Fibroblast of the conjunctiva (primary cell): ENCODE measurements at places on chromosomes 5 and 9.

- no peak for DNase-seq
These were observed 494.2 kb downstream of the ZNF608 start for GRCh38 chr5:124252191-124252638.

DNA sequence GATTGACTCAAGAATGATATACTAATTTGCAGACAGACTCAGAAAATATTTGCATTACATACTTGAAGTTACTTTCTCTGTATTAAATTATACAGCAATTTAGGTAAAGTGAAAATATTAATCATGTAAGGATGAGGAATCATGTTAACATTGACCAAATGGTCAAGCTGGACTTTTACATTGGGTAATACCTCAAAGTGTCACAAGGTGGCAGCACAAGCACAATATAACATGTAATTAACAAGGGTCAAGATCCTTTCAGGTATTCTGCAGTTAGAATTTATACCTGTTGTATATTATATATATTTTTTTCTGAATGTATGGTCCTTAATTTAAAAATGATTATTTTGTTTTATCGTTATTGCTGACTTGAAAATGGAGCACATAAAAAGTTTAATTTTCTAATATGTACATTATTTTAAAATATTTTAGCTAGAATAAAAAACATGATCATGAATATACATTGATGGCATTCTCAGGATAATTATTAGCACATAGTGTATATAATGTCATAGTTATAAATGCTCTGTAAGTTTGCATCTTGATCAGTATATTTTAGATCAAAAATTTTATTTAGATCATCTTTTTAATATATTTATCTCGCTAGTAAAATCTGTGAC, 8.6 kb downstream of the HAPLN1 start:
- DNase-seq = peak; percentile 10

GRCh38 chr5:96961053-96961452, 25.2 kb downstream of the LNPEP start:
- no peak for DNase-seq

- DNase-seq = no peak
These were observed 5.2 kb downstream of the RNF44 start for GRCh38 chr5:176531902-176532493.

- no peak for DNase-seq
These were observed 100.6 kb downstream of the GTF3C4 start for GRCh38 chr9:132770770-132771310.

GRCh38 chr5:35876454-35876853, 19.8 kb downstream of the IL7R start:
- no peak for DNase-seq

- no peak for DNase-seq
These were observed 77.0 kb upstream of the ZSWIM6 start for GRCh38 chr5:61254969-61255555.

- DNase-seq = no peak
These were observed 289.5 kb downstream of the DEPDC1B start for GRCh38 chr5:60410427-60410826.

DNA sequence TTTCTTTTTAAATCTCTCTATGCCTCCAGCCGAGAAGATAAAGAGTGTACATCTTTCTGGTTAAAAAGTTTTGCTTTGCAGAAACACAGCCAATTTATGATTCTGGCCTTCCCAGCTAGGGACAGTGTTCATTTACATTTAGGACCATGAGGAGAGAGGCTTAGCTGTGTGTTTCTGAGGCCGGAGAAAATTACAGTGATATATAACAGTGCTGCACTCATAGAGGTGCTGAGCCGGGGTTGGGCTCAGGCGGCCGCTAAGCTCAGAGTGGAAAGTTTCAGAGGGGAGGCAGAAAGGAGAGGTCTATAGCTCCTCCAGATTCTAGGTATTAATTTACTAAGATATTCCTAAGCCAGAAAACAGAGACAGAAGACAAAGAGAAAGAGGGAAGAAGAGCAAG, 37.0 kb upstream of the LCP2 start:
- DNase-seq = no peak

- no peak for DNase-seq
These were observed 77.1 kb downstream of the NTNG2 start for GRCh38 chr9:132238992-132239391.

- DNase-seq = no peak
These were observed 478.3 kb downstream of the PSAT1 start for GRCh38 chr9:78775211-78775610.

- no peak for DNase-seq
These were observed 256.9 kb downstream of the GLIS3 start for GRCh38 chr9:4042991-4043390.

DNA sequence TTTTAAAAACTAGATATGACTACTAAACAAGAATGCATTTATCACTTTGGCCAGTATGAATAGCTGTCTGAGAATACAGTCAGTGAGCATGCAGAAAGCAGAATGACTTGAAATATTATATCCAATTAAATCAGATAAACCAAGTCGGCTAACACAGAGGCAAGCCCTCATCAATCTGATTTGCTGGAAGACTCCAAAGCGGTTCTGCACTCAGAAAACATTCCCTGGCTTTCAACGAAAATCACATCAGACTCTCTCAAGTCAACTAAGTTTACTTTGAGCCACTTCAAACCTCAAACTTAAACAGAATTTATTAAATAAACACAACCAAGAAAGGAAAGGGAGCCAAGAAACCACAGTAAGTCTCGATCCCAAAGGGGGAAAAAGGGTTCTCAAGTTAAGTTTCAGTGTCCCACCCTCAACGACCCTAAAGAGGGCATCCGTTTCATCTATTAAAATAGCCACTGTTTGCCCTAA, 1.4 kb downstream of the MYO10 start:
- no peak for DNase-seq

GRCh38 chr5:107370396-107370968, 300.3 kb downstream of the EFNA5 start:
- no peak for DNase-seq

DNA sequence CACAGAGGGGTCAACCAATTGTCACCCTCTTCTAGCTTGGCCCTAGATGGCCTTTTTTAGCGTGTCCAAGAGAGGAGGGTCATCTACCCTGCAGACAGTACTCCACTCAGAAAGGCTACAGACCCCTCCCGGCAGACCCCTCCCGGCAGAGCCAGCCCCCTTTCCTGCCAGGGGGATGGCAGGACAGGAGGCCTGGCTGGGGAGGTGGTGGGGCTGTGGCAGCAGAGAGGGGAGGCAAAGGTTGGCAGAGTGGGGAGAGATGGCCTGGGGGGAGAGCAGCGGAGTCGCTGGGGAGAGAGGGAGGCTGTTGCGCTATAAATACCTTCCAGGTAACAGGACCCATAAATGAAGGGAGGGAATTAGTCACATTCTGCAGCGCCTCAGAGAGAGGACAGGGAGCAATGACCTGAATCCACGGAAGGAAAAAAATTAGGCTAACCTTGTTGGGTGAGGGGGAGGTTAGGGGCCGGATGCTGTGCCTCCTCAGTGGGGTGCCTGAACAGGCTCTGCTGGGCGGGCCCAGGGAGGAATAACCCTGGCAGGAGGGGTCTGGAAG, 32.9 kb upstream of the PSD2 start:
- DNase-seq = no peak

- DNase-seq = no peak
These were observed 22.6 kb downstream of the PTBP3 start for GRCh38 chr9:112310826-112311225.

DNA sequence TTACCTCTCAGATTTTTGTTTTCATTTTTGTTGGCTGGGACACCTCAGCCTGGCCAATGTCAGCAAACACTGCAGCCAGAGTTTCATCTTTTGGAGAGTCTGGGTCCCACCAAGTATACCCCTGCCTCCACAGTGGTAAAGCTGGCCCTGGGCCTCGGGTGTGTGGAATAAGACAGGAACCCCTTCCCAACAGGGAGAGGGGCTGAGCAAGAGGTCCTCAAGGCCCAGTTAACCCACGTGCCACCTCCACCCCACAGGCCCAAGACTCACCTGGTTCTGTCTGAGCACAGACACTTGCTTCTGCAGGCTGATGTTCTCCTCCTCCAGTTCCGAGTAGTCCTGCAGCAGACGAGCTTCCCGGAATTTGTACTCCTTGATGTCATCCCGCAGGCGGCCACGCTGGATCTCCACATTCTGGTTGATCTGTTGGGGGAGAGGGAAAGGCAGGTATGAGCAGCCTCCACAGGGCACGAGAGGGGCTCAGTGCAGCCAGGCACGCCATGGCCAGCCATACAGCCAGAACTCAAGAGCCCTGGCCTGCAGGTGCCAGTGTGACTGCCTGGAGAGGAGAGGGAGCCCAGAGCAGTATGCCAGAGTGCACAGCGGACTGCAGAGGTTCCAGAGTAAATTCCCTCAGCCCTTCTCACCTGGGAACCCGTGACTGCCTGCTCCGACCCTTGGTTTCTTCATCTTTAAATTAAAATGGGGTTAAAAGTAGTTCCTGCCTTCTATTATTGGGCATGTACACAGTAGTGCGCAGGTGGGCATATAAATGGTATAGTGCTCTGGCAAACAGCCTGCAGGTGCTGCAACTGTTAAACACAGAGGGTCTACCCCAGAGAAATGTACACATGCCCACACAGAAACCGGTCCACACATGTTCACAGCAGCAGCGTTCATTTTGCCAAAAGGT, 42.0 kb downstream of the BICD2 start:
- no peak for DNase-seq

DNA sequence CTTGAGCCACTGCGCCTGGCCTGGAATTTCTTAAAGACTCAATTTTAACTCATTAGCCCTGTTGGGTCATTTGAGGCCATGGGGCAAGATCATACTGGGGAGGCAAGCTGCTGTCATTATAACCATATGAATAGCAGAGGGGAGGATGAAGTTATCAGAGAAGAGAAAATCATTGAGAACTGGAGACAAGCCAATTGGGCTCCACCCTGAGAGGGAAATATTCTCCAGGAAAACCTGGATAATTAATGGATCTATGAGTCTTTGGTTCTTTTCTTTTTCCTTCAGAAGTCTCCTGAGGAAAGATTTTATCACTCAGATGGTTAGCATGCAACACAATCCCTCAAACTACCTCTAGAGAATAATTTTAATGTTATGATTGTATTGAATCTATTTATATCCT, 569.6 kb upstream of the TUSC1 start:
- DNase-seq = no peak
